Activated naive CD4-positive, alpha-beta T cell treated with anti-CD3 and anti-CD28 coated beads, Interleukin-2, amount 50 U/mL, for 72 hours (primary cell): ENCODE measurements at places on chromosomes 2 and 18. TPM values are rescaled to one million over a fixed set of nuclear protein-coding genes. Genes with fewer than 3 reads are reported as not detected.

RNF125 gene
- 12.0 TPM for total RNA-seq

DNA sequence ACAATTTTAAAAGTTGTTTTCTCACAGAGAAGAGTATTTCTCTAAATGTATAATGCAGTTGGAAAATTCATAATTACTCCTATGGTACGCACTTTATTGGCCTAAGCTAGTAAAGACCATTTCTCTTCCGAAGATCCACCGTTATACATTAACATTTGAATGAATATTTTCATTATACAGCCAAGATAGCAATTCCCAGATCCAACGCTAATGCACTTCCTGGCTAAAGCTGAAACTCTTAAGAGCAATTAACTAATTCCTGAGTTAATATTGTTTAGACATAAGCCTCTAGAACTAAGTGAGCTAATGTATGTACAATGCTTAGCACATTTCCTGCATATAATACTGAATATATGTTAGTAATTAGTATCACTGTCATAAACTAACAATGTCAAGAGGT, 56.2 kb downstream of the PDK1 start:
- DNase-seq, result no peak

NOL4 gene
- not detected for total RNA-seq

DNA sequence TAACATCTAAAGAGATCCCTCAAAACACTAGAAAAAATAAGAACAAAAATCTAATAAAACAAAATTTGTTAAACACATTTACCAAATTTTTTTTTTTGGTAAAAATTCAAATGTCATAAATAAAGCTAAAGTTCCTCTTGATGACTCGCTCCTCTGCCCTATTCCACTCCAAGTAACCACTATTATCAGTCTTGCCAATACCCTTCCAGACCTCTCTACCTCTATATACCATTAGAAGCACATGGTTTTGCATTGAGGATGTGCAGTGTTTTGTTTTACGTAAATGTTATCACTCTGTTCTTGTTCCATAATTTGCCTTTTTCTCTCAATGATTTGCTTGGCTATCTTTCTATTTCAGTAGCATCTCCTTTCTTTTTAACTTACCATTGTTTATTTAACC, 10.9 kb downstream of the IL1B start:
- DNase-seq, result no peak

GRCh38 chr18:12742453-12742852, 39.6 kb downstream of the PSMG2 start:
- DNase-seq, result no peak

COL4A4 gene
- total RNA-seq, result not detected

- no peak for DNase-seq
These were observed 9.4 kb upstream of the DUSP19 start for GRCh38 chr2:183069174-183069573.

GRCh38 chr2:158015428-158016076, 86.1 kb upstream of the UPP2 start:
- no peak for DNase-seq

- no peak for DNase-seq
These were observed 185.3 kb downstream of the PARD3B start for GRCh38 chr2:204730603-204731002.

TXNDC2 gene
- not detected for total RNA-seq

GRCh38 chr2:207970826-207971180, 54.5 kb downstream of the PLEKHM3 start:
- no peak for DNase-seq

GRCh38 chr18:69969491-69969890, 21.8 kb upstream of the CD226 start:
- DNase-seq, result no peak

- no peak for DNase-seq
These were observed 21.6 kb downstream of the EIPR1 start for GRCh38 chr2:3355951-3356569.

DNA sequence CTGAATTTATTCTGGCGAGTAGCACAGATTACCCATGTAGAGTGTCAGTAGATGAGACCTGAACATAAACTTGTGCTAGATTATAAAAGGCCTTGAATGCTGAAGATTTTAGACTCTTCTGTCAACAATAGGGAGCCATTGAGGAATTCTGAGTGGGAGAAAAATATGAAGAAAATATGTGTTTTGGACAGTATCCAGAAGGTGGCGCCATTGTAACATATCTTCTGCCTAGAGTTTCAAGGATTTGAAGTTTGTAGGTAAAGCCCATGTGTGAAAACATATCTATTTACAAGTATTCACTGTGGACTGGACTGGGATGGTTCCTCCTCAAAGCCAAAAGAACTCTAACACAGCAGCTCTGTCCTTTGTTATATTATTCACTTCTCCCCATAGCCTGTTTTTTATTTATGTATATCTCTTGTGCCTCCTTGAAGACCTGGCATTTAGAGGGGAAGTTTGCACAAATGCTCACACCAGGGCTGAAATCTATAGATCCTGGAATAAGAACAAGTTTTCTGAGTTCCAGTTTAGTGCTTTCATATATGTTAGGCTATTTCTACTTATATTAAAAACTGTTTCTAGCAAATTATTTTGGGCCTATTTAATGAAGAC, 124.9 kb downstream of the RDH14 start:
- DNase-seq, result peak; percentile 29

- no peak for DNase-seq
These were observed 80.2 kb downstream of the CDK15 start for GRCh38 chr2:201886504-201886903.

GRCh38 chr2:109447776-109448175, 166.0 kb downstream of the SEPTIN10 start:
- DNase-seq, result no peak

HTR2B gene
- total RNA-seq, result not detected

DNA sequence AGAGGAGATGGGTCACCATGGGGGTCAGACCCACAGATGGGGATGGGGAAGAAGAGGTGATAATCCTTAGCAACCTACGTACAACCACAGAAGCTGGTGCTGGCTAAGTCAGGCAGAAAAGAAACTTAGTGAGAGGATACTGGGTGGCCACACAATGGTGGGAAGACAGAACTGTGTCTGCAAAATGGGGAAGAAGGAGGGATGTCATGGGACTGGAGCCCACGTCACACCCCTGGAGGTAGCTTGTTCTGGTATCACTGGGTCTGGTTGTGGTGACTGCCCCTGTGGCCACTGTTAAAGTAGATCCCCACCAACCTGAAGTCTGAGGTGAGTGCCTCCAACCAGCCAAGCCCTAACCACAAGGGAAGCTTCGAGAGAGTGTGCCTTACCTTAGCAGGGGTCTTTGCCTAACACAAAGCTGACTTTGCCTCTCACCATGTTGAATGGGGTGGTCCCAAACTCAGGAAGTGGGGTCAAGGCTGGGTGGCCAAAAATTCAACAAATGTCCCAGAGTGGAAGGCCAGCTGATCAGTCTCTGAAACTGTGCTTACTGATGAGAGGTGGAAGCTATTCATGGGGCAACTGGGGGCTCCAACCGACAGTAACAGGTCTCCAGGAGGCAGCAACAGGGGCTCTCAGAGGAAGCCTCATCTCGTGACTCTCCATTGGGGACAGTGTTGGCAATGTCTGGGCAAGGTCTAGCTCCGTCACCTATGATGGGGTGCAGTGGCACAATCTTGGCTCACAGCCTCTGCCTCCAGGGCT, 64.8 kb upstream of the SLC1A4 start:
- no peak for DNase-seq

- DNase-seq, result no peak
These were observed 27.7 kb downstream of the KCTD18 start for GRCh38 chr2:200482194-200482593.

GRCh38 chr2:8146132-8147005, 535.5 kb upstream of the ID2 start:
- no peak for DNase-seq

- DNase-seq, result no peak
These were observed 27.1 kb downstream of the CTDP1 start for GRCh38 chr18:79706658-79707057.

TFPI gene
- total RNA-seq, result 0.34 TPM

GRCh38 chr2:19359456-19359855, 1.0 kb upstream of the OSR1 start:
- DNase-seq, result no peak

DNA sequence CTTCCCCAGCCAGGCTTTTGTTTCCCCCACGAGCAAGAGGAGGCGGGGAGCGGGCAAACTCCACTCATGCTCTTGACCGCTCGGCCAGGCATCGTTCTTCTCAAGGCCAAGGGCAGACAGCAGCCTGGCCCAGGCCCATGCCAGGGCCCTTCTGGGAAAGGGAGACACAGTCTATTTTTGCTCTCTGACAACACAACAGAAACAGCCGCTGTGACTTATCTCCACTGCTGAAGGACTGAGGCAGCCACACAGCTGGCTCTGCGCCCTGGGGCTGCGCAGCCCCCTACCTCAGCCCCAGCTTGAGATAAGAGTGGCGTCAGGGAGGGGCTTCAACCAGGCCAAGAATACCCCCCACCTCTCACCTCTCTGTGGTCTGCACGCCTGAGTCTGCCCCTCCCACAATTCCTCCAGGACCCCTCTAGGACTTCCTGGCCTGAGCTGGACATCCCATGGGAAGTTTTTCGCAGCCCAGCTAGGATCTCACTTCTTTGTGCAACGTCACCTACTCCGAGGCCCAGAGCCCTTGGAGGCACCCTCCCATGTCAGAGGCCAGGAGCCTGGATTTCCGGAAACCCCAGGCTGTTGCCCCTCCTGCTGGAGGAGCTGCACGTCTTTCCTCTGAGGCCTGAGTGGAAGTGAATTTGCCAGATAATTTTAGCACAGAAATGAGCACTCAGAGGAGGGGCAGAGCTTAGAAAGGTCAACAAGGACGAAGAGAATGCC, 118.9 kb upstream of the OTOS start:
- no peak for DNase-seq

GRCh38 chr18:50880119-50880465, 1.2 kb downstream of the ME2 start:
- DNase-seq, result no peak

DNA sequence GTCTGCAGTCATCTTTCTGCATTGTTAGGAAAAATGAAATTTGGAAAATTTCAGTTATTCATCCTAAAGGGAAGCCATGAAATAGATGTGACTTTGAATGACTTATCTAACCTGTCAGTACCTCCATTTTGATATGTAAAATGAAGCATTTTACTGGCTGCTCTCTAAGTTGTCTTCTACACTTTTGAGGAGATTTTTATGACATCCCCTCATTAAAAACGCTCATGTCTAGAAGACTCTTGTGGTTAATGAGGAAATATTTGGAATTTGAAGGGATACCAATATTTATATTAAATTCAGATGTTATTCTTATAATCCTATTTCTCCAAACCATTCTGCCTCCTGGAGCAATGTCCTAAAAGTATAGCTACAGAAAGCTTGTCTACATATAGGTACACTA, 73.8 kb upstream of the THUMPD2 start:
- DNase-seq, result no peak

GRCh38 chr2:32008805-32009515, 1.8 kb downstream of the MEMO1 start:
- no peak for DNase-seq

ACTR3 gene
- total RNA-seq, result 520 TPM
